ENCODE measurements at places on chromosomes 2 and 18. TPM values are rescaled to one million over a fixed set of nuclear protein-coding genes. Genes with fewer than 3 reads are reported as not detected.
A peak's percentile ranks its signal among the peaks of the same experiment; 100 is the strongest.

DNA sequence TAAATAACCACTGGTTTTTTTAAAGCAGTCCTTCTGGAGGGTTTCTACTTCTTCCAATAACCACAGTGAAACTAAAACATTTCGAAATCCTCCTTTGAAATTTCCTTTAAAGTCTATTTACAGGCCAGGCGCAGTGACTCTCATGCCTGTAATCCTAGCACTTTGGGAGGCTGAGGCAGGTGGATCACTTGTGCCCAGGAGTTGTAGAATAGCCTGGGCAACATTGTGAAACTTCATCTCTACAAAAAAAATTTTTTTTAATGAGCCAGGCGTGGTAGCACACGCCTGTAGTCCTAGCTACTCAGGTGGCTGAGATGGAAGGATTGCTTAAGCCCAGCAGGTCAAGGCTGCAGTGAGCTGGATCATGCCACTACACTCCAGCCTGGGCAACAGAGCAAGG is 15.2 kb downstream of the KIDINS220 start:
- DNase-seq = no peak

- peak; percentile 77 for DNase-seq
These were observed 180.0 kb upstream of the TPO start for GRCh38 chr2:1233281-1233680.

DNA sequence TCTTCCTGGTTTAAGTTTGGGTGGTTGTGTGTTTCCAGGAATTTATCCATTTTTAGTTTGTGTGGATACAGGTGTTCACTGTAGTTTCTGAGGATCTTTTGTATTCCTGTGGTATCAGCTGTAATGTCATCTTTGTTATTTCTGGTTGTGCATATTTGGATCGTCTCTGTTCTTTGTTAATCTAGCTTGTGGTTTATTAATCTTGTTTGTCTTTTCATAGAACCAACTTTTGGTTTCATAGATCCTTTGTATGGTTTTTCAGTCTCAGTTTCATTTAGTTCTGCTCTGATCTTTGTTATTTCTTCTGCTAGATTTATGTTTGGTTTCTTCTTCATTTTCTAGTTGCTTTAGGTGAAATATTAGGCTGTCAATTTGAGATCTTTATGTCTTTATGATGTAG is 202.4 kb upstream of the ZSWIM2 start:
- DNase-seq = no peak

- no peak for DNase-seq
These were observed 6.3 kb downstream of the OSR1 start for GRCh38 chr2:19351899-19352697.

GRCh38 chr2:11234309-11234708 is 79.0 kb downstream of the SLC66A3 start:
- DNase-seq = no peak

DNA sequence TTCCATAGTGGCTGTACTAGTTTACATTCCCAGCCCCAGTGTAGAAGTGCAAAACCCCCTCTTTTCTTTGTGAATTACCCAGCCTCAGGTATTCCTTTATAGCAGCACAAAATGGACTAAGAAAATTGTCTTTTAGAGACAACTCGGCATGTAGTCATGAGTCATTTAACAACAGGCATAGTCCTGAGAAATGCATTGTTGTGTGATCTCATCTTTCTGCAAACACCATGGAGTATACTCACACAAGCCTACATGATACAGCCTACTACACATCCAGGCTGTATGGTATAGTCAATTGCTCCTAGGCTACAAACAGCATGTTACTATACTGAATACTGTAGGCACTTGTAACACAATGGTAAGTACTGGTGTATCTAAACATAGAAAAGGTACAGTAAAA is 44.4 kb upstream of the MBP start:
- DNase-seq = no peak

DNA sequence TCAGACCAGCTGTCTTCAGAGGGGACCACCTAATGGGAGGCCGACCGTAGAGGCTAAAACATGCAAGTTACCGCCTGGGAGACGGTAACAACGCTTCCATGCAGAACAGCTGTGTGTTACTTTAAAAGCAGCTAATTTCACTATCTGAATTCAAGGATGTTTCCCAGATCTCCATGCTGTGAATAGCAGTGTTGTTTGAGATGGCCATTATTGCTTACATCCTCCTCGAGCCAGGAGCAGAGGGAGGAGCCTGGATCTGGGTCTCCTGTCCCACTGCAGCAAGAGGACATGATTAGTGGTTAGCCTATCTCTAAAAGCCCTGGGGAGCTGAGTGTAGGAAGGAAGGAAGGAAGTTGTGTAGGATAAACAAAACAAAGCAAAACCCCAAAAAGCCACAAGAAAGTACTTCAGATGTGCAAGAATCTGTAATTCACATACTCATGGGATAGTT is 50.9 kb downstream of the ACTR2 start:
- peak; percentile 67 for DNase-seq

- no peak for DNase-seq
These were observed 1249.0 kb downstream of the DPP10 start for GRCh38 chr2:115691409-115691808.

DNA sequence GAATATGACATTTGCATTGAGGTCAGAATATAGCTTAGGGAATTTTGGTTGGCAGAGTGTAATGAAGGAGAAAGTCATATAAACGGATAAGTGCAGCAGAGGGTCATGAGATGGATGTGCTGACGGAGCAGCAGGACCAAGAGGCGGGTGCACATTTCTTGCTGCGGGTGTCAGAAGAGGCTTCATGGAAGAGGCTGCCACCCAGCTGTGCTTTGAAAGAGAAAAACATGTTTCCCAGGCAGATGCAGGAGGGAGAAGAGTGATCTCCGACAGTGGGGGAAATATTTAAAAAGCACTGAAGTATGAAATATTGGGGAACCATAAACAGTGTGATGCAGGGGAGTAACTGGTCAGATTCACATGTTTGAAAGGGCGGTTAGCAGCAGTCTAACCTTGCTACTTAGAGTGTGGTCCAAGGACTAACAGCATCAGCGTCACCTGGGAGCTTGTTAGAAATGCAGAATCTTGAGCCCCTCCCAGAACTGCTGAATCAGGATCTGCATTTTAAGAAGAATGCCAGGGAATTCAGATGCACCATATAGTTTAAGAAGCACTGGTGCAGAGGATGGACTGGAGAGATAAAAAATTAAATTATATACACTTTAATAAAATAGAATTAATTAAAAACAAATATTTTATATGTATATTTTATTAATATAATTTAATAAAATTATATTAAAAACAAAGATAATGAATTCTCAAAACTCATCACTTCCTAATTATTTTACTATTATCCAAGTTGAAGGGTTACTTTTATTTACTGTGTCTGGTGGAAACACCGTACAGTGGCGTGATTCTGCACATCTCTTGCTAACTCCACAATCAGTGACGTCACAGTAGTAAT is 36.1 kb upstream of the SCYGR1 start:
- DNase-seq = no peak

DNA sequence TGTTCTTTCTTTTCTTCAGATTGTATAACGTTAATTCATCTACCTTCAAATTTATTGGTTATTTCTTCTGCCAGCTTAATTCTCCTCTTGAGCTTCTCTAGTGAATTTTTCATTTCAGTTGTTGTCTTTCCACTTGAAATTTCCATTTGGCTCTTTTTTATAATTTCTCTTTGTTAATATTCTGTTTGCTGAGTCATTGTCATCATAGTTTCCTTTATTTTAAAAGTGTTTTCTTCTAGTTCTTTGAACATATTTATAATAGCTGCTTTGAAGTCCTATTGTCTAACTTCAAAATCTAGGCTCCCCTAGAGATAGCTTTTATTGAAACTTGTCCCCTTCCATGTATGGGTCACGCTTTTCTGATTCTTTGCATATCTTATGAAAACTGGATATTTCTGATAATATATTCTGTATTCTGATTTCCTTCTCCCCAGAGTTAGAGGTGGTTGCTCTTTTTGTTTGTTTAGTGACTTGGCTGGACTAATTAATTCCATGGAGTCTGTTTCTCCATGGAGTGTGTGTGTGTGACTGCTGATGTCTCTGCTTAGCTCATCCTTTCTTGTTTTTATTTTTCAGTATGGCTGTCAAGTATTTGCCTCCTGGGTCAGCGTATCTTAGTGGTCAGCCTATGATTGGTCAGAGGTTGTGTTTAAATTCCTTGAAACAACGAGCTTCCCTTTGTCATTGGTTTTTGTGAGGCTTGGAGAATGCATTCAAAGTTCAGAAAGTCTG is 47.6 kb downstream of the DIS3L2 start:
- DNase-seq = no peak

GRCh38 chr2:228224410-228224809 is 42.9 kb upstream of the SPHKAP start:
- no peak for DNase-seq

GRCh38 chr2:234363647-234364294 is 133.1 kb downstream of the ARL4C start:
- DNase-seq = no peak

DNA sequence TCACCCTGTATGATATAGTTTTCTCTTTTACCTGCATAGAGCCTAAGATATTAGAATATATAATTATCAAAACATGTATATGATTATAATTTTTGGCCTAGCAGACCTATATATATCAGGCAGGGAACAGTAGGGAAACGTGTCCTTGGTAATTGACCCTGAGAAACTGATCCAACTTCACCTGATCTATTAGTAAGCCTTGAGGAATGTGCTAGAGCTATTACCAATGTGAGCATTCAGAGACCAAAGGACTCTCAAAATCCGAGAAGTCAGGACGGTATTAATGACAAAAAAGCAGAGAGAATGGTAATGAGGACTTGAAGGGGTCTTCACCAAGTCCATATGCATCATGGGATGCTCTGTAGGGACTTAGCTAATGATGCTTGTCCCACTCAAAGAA is 571.9 kb downstream of the CPS1 start:
- no peak for DNase-seq

DNA sequence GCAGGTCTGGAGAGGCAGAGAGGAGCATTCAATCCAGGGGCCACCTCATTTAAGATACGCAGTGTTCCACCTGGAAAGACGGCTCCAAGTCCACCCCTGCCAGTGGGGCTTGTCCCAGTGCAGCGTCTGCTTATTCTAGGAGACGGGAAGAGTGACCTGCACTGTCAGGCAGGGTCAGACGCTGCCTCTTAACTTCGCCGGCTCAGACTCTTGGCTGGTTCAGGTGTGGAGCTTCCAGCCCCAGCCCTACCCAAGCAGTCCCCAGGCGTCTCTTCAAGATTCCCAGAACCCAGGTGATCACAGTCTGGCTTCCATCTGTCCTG is 208.5 kb downstream of the TFCP2L1 start:
- no peak for DNase-seq

ERICH2 gene
- not detected for total RNA-seq

PDE11A gene
- 0.29 TPM for total RNA-seq

SPHKAP gene
- not detected for total RNA-seq

ATP6V1B1 gene
- 0.40 TPM for total RNA-seq

CSRNP3 gene
- total RNA-seq = 2.7 TPM

RAMP1 gene
- 12.9 TPM for total RNA-seq
